ENCODE measurements at places on chromosomes 6 and 20.

- no peak for DNase-seq
Measured at GRCh38 chr20:22160101-22160652, 424.2 kb downstream of the FOXA2 start.

DNA sequence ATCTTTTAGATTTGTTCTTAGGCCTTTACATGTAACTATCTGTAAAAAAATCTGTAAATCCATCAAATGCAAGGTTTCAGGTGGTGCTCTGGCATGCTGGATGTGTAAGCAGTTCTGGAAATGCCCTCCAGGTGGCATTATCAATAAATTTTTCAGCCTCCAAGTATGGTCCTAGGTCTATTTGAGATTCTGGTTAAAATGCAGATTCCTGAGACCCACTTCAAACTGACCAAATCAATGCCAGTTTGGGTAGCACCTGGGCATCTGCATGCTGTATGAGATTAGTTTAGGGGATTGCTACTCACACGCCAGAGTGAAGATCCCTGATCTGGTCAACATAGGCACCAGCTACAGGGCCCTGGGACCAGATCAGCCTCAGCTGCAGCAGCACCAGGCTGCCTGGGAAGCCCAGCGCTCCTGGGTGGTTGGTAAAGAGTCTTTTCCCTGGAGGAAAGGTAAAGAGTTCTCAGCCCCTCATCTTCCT is 507.3 kb upstream of the CITED2 start:
- peak; percentile 30 for DNase-seq

GRCh38 chr20:36113566-36114250 is 40.8 kb upstream of the EPB41L1 start:
- no peak for DNase-seq

GRCh38 chr6:42159431-42160024 is 13.6 kb upstream of the GUCA1A start:
- DNase-seq = no peak

DNA sequence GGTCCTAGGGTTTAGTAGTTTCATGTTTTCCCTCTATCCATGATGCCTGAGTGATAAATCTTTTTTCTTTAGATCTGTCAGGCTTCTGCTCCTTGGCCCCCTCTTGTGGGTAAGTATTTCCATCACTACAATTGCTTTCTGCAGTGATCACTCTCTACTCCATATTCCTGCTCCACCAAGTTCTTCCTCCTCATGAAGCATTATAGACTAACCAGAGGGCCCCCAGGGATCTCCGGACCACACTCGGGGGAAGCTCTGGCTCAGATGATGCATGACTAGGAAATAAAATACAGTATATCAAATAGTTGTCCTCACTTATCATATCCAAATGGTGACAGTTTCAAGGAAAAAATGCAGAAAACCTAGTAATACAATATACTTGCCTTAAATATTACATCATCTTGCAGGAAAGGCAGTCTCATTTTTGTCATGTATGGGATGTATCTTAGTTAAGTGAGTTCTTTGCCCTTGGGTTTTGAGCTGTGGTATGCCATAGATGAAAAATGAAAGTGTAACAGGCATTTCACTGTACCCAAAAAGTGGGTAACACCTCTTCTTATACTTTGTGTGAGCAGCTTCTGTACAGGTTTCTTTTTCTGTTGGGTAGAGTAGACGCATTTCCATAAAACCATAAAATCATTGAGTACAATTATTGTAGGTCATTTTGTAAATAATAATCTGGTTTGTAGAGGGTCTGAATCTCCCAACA is 200.9 kb upstream of the EYA4 start:
- no peak for DNase-seq
